ENCODE measurements at places on chromosomes 7 and 10.

GRCh38 chr10:102467971-102468438 lies 16.7 kb upstream of the C10orf95 start:
- no peak for DNase-seq

DNA sequence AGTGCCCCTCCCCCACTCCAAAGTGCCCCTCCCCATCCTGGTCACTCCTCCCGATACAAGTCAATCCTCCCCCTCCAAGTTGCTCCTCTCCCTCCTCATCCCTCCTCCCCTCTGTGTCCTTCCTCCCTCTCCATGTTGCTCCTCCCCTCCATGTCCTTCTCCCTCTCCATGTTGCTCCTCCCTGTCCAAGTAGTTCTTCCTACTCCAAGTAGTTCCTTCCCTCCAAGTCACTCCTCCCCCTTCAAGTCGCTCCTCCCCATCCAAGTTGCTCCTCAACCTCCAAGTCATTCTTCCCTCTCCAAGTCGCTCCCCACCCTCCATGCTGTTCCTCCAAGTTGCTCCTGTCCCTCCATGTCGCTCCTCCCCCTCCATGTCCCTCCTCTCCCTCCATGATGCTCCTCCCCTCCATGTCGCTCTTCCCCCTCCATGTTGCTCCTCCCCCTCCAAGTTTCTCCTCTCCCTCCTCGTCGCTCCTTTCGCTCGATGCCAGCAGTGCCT lies 8.6 kb upstream of the WBP1L start:
- no peak for DNase-seq

- DNase-seq: no peak
Observed at GRCh38 chr10:72328829-72329204, 25.9 kb downstream of the DNAJB12 start.

- no peak for DNase-seq
Observed at GRCh38 chr10:109047856-109048255, 875.5 kb downstream of the XPNPEP1 start.

DNA sequence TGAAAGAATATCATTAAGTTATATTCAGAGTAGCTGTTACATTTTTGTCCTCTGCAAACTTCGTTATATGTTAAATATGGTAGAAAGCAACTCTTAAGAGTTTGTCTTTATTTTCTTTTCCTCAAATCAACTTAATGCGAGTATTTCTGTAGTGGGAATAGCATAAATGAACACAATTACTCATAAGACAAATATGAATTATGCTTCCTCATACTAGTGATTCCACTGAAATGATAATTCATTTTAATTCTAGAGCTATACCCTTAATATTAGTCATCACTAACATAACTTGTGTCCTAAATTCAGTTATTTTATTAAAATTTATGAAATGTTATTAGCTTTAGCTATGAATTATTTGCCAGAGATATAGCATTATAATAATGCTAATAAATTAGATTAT lies 820.6 kb upstream of the KCND2 start:
- DNase-seq: no peak

GRCh38 chr7:128727239-128727638 lies 11.9 kb upstream of the CALU start:
- DNase-seq: no peak

- no peak for DNase-seq
Observed at GRCh38 chr7:46007990-46008643, 87.0 kb upstream of the IGFBP3 start.

GRCh38 chr7:133230591-133231194 lies 22.2 kb upstream of the EXOC4 start:
- DNase-seq: peak; percentile 8

- DNase-seq: no peak
Observed at GRCh38 chr10:34780818-34781380, 34.2 kb downstream of the PARD3 start.

DNA sequence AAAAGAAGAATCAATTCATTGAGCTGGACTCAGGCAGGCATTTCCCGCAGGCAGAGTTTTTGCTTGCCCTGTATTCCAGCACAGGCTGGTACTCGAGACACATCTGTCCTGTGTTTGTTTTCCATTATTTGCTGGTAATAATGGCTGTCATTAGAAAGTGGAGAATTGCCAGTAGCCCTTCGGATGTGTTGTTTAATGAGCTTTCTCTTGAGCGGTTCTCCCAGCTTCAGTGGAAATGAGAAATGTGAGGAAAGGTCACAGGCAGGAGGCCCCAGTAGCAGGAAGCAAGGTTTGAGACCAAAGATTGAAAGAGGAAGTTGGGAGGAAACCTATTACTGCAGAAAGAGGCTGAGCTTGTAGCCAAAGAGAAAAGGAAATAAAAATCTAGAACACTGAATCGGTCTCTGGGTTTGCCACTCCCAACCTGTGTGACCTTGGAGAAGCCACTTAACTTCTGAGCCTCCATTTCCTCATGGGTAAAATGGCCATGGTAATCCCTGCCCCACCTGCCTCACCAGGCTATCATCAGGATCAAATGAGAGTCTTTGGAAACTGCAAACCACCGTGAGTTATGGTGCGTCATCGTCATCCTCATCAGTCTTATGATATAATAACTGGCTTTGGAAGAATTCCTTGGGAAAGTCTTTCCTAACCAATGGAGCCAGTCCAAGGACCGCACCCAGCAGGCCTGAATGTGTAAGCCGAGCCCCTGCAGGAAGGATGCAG lies 67.7 kb downstream of the TACR2 start:
- DNase-seq: no peak

DNA sequence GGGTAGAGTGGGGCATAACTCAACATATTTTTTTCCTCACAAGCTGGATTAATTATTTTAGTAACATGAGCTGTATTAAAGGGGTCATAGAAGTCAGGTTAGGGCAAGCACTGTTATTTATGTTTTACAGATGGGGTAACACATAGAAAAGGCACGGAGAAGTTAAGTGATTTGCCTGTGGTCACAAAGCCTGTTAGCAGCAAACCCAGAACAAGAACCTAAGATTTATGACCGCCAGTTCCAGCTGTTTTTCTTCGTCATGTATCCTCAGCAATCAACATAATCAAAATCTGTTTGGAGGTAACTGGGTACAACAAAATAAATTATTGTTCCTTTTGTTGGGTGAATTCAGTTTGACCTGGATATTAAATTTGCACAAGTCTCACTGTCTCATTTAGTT lies 57.2 kb upstream of the BET1 start:
- DNase-seq: no peak

DNA sequence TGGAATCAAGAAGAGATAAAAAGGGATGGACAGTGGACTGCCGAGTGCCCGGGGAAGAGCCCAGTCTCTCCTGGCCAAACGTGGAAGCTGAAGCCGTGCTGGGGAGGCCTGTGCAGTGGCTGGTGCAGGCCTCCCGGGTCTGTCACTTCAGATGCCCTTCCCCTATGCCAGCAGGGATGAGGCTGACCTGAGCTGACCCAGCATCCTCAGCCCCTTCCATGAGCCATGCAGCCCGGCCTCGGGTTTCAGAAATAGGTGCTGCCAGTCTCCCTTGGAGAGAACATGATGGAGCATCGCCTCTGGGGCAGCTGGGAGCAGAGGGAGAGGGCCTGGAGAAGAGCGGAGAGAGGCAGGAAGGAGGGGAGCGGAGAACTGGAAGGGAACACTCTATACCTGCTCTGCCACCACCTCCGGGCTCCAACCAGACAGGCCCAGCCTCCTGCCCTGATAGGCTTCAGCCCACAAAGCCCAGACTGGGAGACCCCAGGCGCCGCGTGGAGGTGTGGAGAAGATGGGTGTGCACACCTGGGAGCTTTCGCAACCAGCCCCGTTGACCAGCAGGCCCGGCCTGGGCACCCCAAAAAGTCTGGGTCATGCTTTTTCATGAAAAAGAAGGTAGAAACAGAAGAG lies 68.6 kb upstream of the PPP2R2D start:
- DNase-seq: no peak

- DNase-seq: no peak
Observed at GRCh38 chr7:151431768-151432311, 8.1 kb downstream of the CRYGN start.

DNA sequence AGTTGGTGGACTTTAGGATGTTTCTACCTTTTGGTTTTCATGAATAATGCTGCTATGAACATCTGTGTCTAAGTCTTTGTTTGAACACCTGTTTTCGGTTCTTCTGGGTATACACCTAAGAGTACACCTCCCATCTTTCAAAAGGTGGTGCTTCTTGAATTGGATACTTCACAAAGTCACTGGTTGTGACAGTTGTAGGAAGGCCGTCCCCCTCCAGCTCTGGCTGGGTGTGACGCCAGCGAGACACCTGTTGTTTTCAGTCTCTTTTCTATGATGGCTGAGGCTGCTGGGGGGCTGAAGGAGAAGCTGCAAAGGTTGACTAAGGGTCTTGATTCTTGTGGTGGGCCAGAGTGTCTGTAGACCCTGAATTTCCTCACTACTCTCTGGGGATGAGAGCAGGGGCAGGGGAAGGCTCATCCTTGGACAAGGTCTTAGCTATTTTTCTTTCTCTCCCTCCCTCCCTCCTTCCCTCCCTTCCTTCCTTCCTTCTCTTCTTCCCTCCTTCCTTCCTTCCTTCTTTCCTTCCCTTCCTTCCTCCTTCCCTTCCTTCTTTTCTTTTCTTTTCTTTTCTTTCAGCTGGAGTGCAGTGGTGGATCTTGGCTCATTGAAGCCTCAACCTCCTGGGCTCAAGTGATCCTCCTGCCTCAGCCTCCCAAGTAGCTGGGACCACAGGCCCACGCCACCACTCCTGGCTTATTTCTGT lies 5.6 kb downstream of the NEURL1 start:
- no peak for DNase-seq

DNA sequence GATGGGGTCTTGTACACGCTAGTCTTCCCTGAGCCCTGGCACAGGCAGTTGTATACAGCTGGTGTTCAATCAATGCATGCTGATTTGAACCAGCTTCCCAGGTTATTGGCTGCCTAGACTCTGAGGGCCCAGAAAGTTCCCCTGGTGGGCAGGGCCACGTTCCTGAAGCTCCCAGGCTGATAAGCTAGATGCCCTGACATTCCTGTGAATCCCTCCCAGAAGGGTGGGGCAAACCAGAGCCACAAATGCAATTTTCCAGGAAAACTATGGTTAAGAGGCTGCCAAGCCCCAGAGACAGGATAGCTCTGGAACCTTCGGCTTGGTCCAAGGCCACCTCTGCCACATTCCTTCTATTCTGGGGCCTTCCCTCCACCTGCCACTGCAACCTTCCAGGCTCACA lies 78.2 kb downstream of the FAM53B start:
- DNase-seq: no peak

GRCh38 chr7:144006029-144006691 lies 6.0 kb downstream of the OR6B1 start:
- no peak for DNase-seq

Measured in HuH-7.5 (cell line).